ENCODE measurements at places on chromosomes 13 and 19.
A peak's percentile ranks its signal among the peaks of the same experiment; 100 is the strongest.

DNA sequence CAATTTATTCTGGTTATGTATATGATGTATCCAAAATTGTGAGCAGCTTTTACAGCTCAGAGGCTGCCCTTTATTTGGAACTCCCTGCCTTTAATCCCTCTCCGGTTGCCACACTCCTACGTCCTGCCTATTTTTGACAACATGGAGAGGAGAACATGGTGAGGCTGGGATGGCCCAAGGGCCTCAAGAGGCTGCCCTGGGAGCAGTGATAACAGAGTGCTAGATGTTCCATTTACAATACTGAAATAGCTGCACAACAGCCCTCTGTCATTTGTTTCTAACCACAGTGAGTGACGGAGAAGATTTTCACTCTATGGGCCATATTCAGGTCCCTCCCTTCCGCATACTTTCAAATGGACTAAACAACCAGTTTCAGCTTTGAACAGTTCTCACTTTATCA, 33.4 kb downstream of the STARD13 start:
- H3K36me3 ChIP-seq = no peaks in the 10 kb centered on the region
- H3K27ac ChIP-seq = no peak overlapping the region
- no peaks in the 10 kb centered on the region for H3K4me1 ChIP-seq
- H3K4me3 ChIP-seq = no peak overlapping the region

GRCh38 chr19:3378352-3379150, 12.2 kb downstream of the NFIC start:
- no peaks in the 10 kb centered on the region for H3K4me1 ChIP-seq
- H3K27me3 ChIP-seq = peaks cover 3% of the 10 kb centered on the region
- H3K27ac ChIP-seq = no peak overlapping the region
- no peak overlapping the region for H3K4me3 ChIP-seq
- no peak for DNase-seq

DNA sequence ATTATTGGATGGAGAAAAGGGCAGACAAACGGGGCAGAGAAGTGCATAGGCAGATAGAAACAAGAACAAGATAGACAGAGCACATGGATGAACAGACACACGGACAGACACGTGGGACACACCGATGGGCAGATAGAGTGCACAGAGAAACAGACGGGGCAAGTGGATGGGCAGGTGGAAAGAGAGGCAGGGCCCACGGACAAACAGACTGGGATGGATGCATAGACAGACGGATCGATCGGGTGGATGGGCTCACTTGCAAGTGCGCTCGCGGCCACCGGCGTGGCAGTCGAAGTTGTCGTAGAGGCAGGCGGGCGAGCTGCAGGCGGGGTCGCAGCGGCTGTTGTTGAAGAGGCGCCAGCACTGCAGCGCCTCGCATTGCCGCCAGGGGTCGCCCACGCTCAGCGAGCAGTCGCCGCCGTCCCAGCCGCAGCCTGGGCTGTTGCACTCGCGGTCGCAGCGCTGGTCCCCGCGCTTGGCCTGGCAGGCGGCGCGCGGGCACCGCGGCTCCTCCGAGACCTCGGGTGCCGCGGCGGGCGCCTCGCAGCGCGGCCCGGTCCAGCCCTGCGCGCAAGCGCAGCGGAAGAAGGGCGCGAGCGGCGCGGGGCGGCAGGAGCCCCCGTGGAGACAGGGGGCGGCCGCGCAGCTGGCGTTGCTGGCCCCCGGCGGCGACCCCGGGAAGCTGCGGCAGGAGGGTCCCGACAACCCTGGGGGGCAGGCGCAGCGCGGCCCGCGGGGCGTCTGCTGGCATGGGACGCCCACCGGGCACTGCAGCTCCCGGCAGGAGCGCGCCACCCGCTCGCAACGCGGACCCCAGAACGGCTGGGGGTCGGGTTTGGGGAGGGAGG, 23.3 kb downstream of the NOTCH3 start:
- peaks cover 7% of the 10 kb centered on the region for H3K4me1 ChIP-seq
- no peak overlapping the region for H3K4me3 ChIP-seq
- H3K27me3 ChIP-seq = no peaks in the 10 kb centered on the region

GRCh38 chr19:45952686-45953505, 20.8 kb downstream of the NOVA2 start:
- H3K27ac ChIP-seq = no peak overlapping the region
- H3K4me3 ChIP-seq = peak overlapping the region; percentile 26
- DNase-seq = peak; percentile 26
- peaks cover 20% of the 10 kb centered on the region for H3K27me3 ChIP-seq
- peaks cover 5% of the 10 kb centered on the region for H3K4me1 ChIP-seq

DNA sequence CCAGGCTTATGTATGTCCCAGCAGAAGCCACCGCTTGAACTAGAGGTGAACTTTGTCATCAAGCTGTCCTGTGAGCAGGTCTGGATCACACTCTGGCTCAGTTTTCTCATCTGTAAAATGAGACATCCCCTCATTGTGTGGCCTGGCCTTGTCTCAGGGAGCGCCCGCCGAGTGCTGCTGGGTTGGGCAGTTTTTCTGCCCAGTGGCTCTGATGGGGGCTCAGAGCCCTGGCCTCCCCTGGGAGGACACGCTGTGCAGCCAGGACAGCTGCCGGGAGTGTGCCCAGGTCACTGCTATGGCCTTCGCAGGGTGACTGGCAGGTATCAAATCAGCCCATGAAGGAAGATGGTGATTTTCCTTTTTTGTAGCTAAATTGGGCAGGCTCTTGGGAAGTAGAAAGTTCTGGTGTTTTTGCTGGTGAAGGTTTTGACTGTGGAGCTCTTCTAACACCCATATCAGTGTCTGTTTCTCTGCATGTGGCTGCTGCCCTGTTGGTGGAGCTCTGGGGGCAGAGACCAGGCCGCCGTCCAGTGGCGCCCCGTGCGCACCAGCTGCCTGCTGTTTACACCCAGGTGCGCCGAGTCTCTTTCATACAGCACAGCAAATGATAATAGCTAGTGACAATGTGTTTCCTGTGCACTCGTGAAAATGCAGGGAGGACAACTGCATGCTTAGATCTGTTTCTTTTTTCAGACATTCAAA, 40.8 kb downstream of the SLC7A9 start:
- H3K36me3 ChIP-seq = peaks cover 24% of the 10 kb centered on the region
- no peak overlapping the region for H3K27ac ChIP-seq
- no peaks in the 10 kb centered on the region for H3K4me1 ChIP-seq
- no peaks in the 10 kb centered on the region for H3K27me3 ChIP-seq
- H3K4me3 ChIP-seq = no peak overlapping the region

- no peak overlapping the region for H3K27ac ChIP-seq
- H3K4me1 ChIP-seq = no peaks in the 10 kb centered on the region
- no peaks in the 10 kb centered on the region for H3K36me3 ChIP-seq
- H3K4me3 ChIP-seq = no peak overlapping the region
- H3K27me3 ChIP-seq = no peaks in the 10 kb centered on the region
- DNase-seq = no peak
Measured at GRCh38 chr13:51674276-51674675, 90.0 kb downstream of the WDFY2 start.

DNA sequence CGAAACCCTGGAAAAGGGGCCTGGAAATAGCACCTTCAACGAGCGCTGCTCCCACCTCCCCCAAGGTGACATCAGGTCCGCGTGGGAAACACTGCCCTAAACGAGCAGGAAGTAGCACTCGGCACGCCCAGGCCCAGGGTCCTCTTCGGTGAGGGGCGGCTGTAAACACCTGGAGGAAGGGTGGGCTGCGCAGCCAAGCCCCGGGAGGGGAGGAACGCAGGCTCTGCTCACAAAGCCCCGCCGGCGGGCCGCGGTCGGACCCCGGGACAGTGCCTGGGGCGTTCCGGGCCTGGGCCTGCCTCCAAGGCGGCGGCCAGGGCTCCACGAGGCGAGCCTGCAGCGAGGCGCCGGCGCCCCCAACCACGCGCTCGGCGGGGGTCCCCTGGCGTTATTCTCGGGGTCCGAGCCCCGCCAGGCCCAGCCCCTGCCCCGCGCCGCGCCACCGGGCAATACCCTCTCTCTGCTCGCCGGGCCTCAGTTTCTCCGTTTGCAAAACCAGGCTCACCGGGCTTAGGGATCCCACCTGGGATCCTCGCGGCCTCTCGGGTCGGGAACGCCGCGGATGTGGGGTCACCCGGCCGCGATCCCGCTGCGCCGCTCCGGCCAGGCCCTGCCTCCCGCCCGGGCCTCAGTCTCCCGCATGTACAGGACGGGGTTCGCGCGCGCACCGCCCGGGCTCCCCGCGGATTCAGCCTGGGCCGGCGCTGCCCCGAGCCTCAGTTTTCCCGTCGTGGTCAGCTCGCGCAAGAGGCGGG, 630 bp downstream of the RNF126 start:
- peak overlapping the region; percentile 95 for H3K27ac ChIP-seq
- no peaks in the 10 kb centered on the region for H3K27me3 ChIP-seq
- peak; percentile 74 for DNase-seq
- peaks cover 8% of the 10 kb centered on the region for H3K36me3 ChIP-seq
- H3K4me3 ChIP-seq = peak overlapping the region; percentile 64

GRCh38 chr13:113963376-113963775, 10.5 kb downstream of the C13orf46 start:
- no peaks in the 10 kb centered on the region for H3K27me3 ChIP-seq
- DNase-seq = no peak
- no peak overlapping the region for H3K4me3 ChIP-seq
- H3K4me1 ChIP-seq = no peaks in the 10 kb centered on the region

- peaks cover under 1% of the 10 kb centered on the region for H3K27me3 ChIP-seq
- H3K4me1 ChIP-seq = no peaks in the 10 kb centered on the region
- no peaks in the 10 kb centered on the region for H3K36me3 ChIP-seq
- H3K27ac ChIP-seq = no peak overlapping the region
- DNase-seq = no peak
Measured at GRCh38 chr19:50875795-50876422, 2.7 kb downstream of the KLK2 start.

- no peak overlapping the region for H3K4me3 ChIP-seq
- no peak overlapping the region for H3K27ac ChIP-seq
- H3K4me1 ChIP-seq = peaks cover 4% of the 10 kb centered on the region
- no peak for DNase-seq
Measured at GRCh38 chr19:14166999-14167575, 30.7 kb upstream of the ASF1B start.

GRCh38 chr13:41467425-41467945, 10.1 kb downstream of the RGCC start:
- H3K4me1 ChIP-seq = no peaks in the 10 kb centered on the region
- no peak overlapping the region for H3K4me3 ChIP-seq
- no peak overlapping the region for H3K27ac ChIP-seq
- H3K36me3 ChIP-seq = no peaks in the 10 kb centered on the region
- H3K27me3 ChIP-seq = peaks cover 4% of the 10 kb centered on the region

DNA sequence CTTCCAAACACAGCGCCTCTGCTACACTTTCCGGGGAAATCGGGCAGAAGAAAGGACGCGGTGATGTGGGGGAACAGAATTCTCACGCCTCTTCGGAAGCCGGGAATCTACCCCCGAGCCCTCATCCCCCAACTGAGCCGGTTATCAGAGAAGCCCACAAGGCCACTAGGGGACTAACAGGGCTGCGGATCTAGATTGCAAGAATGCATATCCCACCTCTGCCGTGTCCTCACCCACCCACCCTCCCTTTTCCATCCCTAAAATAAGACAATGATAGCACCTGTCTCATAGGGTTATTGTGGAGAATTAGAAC, 1.1 kb downstream of the IGFLR1 start:
- H3K27me3 ChIP-seq = no peaks in the 10 kb centered on the region
- H3K4me1 ChIP-seq = peaks cover 17% of the 10 kb centered on the region
- peaks cover 32% of the 10 kb centered on the region for H3K36me3 ChIP-seq
- no peak for DNase-seq

DNA sequence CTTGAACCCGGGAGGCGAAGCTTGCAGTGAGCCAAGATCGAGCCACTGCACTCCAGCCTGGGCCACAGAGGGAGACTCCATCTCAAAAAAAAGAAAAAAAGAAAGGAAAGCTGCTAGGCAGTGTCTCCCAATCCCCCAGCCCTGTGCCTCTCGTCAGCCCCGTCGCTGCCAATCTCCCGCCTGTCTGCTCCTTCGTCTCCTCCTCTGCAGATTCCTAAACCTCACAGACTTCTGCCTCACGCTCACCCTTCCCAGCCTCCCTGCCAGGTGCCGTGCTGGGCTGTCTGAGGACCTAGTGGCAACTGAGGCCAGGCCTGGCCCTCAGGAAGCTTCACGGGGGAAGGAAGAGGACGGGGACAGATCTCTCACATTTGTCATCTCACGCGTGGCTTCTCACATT, 21.5 kb downstream of the DPF1 start:
- no peaks in the 10 kb centered on the region for H3K4me1 ChIP-seq
- H3K27ac ChIP-seq = no peak overlapping the region
- no peak overlapping the region for H3K4me3 ChIP-seq

DNA sequence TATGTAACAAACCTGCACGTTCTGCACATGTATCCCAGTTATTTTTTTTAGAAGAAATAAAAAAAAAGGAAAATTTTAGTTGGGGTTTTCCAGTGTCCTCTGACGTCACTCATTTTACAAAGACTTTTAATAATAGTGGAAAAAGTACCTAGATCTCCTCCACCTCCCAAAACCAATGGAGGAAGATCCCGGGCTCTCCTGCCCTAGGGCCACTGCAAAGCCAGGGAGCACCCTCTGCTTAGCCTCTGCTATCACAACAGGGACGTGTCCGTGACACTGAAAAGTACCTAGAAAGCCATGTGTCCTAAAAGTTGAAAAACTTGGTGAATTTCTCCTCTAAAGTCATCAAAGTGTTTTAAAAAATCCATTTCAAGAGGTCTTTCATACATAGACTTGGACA, 46.7 kb upstream of the IRS2 start:
- H3K27me3 ChIP-seq = no peaks in the 10 kb centered on the region
- H3K36me3 ChIP-seq = no peaks in the 10 kb centered on the region
- no peak for DNase-seq
- H3K4me3 ChIP-seq = no peak overlapping the region
- H3K4me1 ChIP-seq = peaks cover 11% of the 10 kb centered on the region
- H3K27ac ChIP-seq = no peak overlapping the region

GRCh38 chr13:106390367-106390766, 145.1 kb downstream of the EFNB2 start:
- H3K4me1 ChIP-seq = peaks cover 5% of the 10 kb centered on the region
- H3K36me3 ChIP-seq = no peaks in the 10 kb centered on the region
- H3K27ac ChIP-seq = no peak overlapping the region
- no peaks in the 10 kb centered on the region for H3K27me3 ChIP-seq
- H3K4me3 ChIP-seq = no peak overlapping the region

DNA sequence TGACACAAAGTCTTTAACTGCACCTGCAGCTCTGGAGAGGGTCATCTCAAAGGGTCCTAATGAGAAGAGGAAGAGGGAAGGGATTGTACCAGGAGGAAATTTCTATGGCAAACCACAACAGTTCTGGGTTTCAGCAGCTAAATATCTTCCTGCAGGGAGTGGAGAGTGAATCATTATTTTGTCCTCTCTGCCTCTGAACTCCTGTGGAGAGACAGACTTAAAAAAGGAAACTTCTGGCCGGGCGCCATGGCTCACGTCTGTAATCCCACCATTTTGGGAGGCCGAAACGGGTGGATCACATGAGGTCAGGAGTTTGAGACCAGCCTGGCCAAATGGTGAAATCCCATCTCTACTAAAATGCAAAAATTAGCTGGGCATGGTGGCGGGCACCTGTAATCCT, 16.9 kb upstream of the C1QTNF9 start:
- DNase-seq = no peak
- no peak overlapping the region for H3K4me3 ChIP-seq
- no peak overlapping the region for H3K27ac ChIP-seq
- H3K27me3 ChIP-seq = no peaks in the 10 kb centered on the region
- H3K4me1 ChIP-seq = no peaks in the 10 kb centered on the region
- peaks cover 78% of the 10 kb centered on the region for H3K36me3 ChIP-seq
